GF-D8 (cell line): ENCODE measurements at places on chromosomes 16 and 17.
A peak's percentile ranks its signal among the peaks of the same experiment; 100 is the strongest.

- DNase-seq, result no peak
Measured at GRCh38 chr16:23146877-23147601, 2.2 kb downstream of the USP31 start.

- no peak for DNase-seq
Measured at GRCh38 chr16:49596068-49596467, 222.5 kb downstream of the C16orf78 start.

DNA sequence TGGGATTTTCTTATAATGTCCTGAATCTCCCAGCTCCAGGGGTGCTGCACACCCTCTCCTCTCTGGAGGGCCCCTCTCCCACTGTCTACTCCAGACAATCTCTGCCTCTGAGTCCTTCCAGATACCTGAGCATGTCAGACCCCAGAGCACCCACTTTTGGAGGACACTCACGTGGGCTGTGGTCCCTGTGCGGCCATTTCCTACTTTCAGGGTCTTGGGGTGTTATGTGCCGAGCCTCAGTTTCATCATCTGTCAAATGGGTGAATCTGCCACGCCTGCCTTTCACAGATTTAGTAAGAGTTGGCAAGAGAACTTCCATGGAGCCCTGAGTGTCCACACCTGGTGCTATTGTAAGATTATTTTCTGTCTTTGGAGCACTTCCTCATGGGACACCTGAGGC, 3.7 kb upstream of the FOXL1 start:
- no peak for DNase-seq

GRCh38 chr17:57662041-57662440, 83.1 kb downstream of the CCDC182 start:
- no peak for DNase-seq

DNA sequence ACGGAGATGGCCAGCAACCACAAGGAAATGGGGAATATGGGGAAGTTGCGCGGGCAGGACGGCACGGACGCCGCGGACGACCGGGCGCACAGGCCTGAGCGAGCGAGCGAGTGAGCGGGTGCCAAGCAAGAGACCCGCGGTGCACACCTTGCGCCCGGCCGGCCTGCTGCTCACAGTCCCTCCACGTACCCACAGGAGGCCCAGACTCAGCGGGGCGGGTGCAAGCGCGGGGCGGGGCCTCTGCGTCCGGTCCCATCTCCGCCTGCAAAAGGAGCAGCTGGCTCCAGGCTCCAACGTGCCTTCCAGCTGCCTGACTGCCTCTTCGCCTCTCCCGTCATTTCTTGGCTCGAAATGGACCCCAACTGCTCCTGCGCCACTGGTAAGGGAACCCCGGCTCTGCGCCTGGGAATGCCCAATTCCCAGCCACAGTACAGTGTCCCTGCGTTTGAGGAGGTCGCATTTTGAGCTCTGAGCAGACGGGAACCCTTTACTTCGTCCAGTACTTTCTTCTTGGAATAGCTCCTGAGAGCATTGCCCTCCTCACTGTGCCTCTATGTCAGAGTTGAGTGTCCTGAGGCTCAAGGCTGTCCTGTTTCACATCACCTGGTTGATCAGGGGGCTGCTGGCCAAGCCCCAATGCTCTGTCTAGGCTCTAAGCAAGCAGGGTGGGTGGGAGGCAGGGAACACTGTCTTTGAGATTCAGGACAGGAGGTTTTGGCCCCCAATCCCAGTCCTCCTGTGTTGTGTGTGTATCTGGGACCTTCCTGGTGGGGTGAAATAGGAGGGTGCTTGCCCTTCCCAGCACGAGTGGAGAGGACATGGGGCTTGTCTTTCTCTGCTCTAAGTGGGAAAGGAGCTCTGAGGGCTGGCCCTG, 8.1 kb upstream of the MT1E start:
- DNase-seq, result no peak

DNA sequence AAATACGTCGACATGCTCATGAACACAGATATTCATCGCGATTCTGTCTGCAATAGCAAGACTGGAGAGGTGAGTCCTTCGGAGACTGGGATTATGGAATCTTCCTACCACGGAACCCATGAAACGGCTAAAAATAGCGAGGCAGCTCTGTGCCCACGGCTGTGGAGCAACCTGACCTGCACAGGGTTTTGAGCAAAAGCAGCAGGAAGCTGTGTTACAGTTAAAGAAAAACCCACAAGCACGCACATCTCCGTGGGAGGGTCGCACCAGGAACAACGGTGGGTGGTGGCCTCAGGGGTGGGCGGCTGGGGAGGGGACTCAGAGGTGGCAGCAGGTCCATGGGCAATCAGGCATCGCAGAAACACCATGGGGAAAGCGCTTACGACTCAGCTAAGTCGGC, 24.8 kb downstream of the SLC38A10 start:
- peak; percentile 27 for DNase-seq

- DNase-seq, result no peak
Measured at GRCh38 chr17:17784657-17785267, 52.0 kb downstream of the SREBF1 start.

- DNase-seq, result no peak
Measured at GRCh38 chr16:66206363-66206762, 160.1 kb upstream of the CDH5 start.

GRCh38 chr17:4947411-4948165, 742 bp downstream of the PFN1 start:
- peak; percentile 28 for DNase-seq

DNA sequence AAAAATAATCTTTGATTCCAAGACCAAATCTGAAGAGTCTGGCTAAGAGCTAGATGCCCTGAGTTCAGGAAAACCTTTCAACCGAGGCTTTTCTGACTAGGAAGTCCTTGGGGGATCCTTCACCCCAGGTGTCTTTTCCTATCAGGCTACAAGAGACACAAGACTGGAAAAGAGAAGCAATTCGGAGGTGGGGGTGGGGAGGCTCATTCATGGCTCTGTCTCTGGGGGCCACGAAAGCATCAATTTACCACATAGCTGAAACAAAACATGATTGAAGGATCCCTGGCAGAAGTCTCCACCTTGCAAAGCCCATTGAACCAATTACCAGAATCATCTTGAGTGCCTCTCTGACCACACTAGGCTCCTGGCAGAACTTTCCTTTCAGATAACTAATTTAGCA, 239.8 kb upstream of the SALL1 start:
- no peak for DNase-seq

- DNase-seq, result no peak
Measured at GRCh38 chr16:66904428-66904845, 14.2 kb downstream of the CDH16 start.

DNA sequence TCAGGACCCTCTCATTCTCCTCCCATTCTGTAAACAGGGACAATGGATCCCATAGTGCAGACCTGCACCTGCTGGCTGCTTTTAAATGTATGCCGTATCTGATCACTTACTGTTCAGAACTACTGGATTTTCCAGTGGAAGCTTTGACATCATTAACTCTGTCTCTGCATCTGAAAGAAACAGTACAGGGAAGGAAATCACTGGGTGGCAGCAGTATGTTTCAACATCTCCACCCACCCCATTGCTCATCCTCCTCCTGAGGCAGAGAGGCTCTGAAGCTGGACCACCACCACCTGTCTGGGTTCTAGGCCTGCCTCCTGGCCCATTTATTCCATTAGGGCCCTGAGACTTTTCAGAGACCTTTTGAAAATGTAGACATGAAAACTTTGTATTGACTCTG, 2.6 kb downstream of the CCL15 start:
- no peak for DNase-seq

GRCh38 chr17:74249590-74250270, 24.3 kb upstream of the DNAI2 start:
- DNase-seq, result no peak

- no peak for DNase-seq
Measured at GRCh38 chr17:45873728-45874127, 20.6 kb upstream of the MAPT start.

DNA sequence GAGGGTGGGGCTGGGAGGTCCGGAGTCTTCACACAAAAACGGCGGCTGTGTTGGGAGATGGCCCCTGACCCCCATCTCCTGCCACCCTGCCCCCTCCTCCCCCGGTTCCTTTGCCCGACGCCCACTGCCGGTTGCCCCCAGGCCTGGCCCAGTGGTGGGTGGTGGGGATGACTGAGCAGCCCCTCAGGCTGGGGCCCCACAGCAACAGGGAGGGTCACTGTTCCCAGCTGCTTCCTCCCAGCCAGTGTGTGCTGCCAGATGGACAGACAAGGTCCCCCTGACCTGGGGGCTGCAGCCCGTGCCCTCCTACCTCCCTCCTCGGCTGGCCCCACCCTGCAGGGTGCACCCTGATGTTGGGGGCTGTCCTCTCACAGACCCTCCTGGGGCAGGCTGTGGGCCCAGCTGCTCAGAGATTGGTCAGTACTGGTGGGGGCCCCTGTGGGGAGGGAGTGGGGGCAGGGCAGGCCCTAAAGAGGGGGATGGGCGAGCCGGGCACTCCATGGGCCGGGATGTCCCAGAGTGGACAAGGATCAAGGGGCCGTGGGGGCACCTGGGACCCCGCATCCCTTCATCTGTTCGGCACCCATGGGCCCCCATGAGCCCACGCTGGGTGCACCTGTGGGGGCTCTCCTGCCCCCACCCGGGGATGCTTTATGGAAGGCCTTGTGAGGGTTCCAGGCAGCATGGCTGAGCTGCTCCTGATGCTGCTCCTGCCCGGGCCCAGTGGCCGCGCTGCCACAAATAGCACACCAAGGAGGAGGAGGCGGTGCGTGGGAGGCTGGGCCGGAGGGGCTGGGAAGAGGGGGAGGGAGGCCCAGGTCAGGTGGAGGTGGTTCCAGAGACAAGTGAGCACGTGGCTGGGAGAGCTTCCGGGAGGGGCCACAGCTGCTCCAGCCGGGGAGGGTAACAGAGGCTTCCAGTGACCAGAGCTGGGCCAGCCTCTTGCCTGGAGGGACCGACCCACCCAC, 5.1 kb downstream of the C1QTNF8 start:
- no peak for DNase-seq
